Activated effector memory CD4-positive, alpha-beta T cell treated with Interleukin-2 at 50 U/mL for 16 hours (primary cell): ENCODE measurements at places on chromosomes 7 and 10.

GRCh38 chr10:122471531-122472177 is 10.3 kb downstream of the HTRA1 start:
- no peak for DNase-seq

DNA sequence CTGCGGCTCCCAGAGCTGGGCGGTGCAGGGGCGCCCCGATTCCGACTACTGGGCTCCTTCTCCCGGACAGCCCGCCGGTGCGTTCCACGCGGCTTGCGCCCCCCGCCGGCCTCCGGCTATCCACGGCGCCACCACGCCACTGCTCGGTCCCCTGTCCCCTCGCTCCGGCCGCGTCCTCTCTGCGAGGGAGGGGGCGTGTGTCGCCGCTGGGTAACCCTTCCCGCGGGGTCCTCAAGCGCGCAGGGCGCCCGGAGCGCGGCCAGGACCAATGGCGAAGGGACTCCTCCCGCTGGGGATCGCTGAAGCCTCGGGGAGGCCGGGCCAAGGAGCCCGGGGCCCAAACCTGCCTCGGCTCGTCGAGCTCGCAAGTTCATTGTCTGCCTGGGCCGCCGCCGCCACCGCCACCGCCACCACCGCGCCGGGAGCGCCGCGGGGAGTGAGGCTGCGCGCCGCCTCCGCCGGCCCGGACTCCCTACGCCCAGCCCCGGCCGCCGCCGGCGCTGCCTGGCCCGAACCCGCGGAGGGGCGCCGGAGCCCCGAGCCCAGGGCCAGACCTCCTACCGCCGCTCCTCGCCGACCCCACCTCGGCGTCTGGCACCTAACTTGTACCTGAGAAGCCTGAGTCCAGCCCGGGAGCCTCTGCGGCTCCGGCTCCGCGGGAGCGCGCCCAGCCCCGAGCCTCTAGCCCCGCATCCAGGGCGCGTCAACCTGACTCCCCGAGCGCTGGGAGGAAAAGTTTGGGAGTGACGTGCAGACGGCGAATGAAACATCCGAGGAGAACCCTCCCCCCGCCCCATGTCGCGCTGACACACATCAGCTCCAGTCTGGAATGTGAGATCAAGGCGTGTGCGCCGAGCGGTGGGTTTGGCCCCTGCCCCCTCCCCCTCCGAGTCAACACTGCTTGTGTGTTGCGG is at the start of gene CHST15:
CHST15 (minus strand) TSS at position 739 of the 914 bp plus-strand sequence. CDS start 47,386 bp downstream, outside the sequence.
- DNase-seq: no peak

DNA sequence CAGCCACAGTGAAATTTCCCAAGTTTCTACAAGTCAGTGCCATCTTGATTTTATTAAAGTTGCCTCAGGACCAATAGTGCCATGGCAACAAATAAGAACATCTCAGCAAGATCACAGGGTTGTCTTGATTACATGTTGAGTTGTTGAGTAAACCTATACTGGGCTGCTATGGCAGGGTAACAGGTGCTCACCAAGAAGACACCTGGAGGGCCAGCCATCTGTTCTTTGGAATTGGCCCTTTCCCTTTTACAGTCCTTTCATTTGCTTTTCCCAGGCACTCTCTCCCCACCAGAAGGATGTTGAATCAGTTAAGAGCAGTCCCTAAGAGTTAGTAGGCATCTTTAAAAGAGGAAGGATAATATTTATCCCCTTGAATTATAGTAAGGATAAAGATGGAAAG is 582.0 kb downstream of the TNS3 start:
- DNase-seq: no peak

GRCh38 chr7:142168746-142169145 is 57.2 kb downstream of the MGAM2 start:
- DNase-seq: no peak

DNA sequence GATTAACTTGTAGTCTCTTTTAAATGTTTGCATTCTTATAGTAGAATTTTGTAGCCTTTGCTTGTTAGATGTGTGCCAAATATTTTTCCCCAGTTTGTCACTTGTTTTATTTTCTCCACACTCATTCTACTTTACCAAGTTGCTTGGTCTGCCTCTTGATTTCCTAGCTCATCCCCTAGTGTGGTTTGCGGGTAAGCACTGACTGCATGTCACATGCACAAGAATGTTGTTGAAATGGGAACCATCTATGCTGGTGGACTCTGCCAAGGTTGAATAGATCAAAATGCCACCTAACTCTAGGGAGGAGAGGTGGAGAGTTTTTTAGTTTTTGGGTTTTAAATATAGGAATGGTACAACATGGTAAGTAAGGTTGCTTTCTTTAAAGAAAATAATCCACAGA is 47.6 kb downstream of the FZD1 start:
- DNase-seq: no peak

GRCh38 chr7:124536156-124536762 is 229.3 kb downstream of the GPR37 start:
- DNase-seq: no peak

- DNase-seq: no peak
These were observed 8.2 kb downstream of the ATE1 start for GRCh38 chr10:121919666-121920065.

DNA sequence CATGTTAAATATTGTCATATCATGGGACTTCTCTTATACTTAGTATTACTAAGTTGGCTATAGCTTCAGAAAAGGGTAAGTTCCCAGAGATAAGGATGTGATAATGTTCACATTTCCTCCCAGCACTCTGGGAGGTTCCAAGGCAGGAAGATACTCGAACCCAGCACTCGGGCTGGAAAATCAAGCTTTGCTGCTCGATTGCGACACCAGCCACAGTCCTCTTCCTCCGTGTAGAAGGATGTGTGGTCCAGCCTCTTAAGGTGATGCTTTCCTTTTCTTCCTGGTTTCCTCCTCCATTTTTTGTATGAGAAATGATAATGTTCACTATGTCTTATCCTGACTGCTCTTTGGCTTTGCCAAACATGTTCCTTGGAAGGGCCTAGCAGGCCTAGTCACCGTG is 3.2 kb downstream of the BMS1 start:
- no peak for DNase-seq

DNA sequence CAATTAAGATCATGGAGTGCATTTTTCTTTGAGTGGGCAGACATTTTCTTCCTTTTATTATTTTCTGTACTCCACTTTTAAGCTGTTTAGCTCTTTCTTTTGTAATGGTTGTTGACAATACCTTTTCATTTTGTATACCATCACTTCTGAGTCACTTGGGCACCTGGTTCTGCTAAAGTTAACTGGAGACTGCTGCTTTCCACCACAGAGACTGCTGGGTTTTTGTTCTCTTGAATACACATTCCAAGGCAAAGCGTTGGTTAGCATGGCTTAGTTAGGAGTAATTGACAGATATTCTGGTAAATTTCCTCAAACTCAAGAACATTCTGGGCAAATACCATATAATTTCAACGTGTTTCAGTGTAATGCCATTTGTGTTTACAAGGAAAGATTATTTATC is 541.9 kb upstream of the CELF2 start:
- no peak for DNase-seq

DNA sequence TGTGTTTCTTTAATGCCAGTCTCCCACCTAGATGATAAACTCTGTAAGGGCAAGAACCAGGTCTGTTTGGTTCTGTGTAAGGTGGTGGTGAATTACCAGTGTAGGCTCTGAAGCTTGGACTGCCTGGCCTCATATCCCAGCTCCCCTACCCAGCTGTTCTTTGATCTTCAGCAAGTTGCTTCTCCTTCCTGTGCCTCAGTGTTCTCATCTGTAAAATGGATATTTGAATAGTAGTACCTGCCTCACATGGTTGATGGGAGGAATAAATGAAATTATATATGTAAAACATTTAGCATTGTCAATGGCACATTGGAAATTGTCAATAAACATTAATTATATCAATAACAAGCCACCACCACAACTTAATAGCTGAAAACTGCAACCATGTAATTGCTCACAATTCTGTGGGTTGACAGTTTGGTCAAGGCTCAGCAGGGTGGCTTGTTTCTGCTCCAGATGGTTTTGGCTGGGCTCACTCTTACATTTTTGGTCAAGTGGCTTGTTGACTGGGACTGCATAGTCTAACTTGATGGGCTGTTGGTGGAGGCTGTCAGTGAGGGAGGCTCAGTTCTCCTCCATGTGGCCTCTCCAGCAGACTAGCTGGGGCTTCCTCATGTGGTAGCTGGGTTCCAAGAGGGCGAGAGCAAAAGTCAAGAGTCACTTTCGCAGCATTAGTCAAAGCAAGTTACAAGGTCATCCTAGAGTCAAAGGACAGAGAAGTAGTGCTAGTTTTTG is 84.5 kb upstream of the DUSP5 start:
- DNase-seq: no peak

GRCh38 chr10:73552819-73553715 is 38.1 kb downstream of the USP54 start:
- DNase-seq: no peak

DNA sequence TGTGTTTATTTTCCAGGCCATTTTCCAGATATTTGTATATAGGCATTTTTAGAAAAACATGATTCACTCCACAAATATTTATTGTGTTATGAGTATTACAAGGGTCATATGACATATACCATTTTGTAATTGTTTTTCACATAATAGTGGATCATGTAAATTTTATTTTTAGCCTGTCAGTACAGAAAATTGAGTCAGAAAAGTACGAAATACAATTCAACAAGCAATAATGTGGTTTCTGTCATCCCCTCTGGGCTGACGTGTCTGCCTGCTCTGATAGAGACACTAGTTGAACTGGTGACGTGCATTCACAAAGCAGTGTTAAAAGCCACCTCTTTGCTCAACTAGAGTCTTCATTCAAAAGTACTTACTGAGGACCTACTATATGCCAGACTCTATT is 97.9 kb upstream of the STEAP1B start:
- no peak for DNase-seq

DNA sequence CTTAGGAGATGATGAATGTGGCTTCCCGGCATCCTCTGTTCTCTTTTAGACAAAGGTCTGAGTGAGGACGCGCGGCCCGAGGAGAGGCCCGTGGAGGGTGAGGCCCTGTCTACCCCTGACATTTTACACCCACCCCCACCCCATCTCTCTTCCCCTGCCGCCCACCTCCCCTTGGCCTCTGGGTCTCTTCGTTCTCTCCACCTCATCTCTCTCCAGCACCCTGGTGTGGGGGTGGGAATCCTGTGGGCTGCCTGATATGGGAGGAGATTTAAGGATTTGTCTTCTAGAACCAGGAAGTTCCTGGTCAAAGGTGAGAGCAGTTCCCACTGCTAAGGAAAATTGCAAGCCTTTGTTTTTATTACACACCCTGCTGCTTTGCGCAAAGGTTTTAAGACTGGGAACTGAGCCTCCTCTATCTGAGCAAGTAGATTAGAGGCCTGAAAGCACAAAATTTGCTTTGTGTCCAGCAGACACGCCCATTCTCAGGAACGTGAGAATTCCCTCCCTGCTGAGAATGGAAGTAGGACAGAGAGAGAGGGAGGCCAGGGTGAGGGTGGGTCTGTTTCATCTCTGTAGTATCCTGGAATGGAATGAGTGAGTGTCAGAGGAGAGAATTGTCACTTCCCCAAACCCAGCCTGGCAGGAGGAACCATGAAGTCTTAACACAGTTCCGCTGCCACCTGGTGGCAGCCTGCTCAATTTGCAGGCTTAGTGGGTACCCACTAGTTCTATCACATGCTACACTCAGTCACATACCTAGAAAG is 91.2 kb downstream of the GTF2IRD1 start:
- DNase-seq: no peak

GRCh38 chr10:130018730-130019185 is 54.7 kb upstream of the EBF3 start:
- DNase-seq: no peak

GRCh38 chr10:92149261-92149660 is 141.6 kb downstream of the CPEB3 start:
- no peak for DNase-seq

DNA sequence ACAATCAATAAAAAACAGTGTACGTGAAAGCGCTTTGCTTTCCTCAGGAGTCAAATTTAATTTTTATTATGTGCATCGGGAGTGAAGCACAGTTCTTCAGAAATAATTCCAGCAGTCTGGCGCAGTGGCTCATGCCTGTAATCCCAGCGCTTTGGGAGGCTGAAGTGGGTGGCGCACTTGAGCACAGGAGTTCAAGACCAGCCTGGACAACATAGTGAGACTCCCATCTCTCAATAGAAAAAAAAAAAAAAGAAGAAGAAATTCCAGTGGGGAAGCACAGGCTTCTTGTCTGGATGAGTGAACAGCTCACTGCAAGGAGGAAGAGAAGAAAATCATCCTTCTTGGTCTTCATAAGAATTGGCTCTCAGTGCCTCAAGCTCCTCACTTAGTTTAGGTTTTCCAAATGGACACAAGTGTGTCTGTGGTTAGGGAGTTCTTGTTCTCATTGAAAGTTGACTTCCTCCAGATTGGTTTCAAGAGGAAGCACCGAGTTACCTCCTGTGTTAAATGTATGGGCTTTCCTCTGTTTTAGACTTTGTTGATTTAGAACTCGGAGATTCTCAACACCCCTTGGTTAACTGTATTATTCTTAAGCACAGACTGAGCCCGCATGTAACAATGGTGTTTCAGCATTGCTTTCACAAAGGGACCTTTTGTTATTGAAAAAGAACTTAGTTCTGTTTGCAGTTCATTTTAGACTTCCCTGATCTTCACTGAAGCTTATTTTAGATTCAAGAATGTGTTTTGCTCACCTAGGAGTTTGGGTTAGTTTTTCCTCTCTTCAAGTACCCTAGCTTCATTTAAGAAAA is 28.0 kb downstream of the LMTK2 start:
- DNase-seq: no peak

GRCh38 chr10:114714281-114714741 is 56.2 kb upstream of the ABLIM1 start:
- DNase-seq: no peak

- DNase-seq: no peak
These were observed 391.9 kb upstream of the LRGUK start for GRCh38 chr7:133735222-133735621.

GRCh38 chr7:36091874-36092176 is 61.2 kb upstream of the EEPD1 start:
- DNase-seq: no peak

DNA sequence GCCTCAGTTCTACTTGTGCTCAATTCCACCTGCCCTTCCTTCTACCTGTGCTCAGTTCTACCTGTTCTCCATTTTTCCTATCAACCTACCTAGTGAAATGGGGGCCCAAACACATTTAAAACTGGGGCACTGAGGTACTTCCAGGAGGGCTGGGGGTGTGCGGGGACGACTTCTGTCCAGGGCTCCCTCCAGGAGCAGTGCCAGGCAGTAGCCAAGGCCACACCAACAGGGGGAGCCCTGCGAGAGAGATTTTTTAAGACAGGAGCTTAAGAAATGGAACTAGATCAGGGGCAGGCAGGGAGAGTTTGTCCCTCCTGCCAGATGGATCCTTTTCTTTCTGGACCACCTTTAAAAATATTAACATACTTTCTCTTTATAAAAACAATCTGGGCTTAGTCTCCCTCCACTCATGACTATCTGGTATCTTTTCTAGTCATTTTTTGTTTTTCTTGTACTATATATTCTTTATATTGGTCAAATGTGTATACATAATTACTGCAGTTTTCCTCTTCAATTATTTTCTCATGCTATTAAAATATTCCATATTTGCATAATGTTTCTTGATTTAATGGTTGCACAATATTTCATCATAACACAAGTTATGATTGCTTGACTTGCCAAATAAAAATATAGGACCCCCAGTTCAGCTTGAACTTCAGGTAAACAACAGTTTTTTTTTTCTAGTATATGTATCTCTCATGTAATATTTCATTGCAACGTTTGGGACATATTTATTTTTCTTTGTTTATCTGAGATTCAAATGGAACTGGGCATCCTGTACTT is 47.3 kb upstream of the INSYN2A start:
- DNase-seq: no peak
